ENCODE measurements at places on chromosomes 3 and 15.

DNA sequence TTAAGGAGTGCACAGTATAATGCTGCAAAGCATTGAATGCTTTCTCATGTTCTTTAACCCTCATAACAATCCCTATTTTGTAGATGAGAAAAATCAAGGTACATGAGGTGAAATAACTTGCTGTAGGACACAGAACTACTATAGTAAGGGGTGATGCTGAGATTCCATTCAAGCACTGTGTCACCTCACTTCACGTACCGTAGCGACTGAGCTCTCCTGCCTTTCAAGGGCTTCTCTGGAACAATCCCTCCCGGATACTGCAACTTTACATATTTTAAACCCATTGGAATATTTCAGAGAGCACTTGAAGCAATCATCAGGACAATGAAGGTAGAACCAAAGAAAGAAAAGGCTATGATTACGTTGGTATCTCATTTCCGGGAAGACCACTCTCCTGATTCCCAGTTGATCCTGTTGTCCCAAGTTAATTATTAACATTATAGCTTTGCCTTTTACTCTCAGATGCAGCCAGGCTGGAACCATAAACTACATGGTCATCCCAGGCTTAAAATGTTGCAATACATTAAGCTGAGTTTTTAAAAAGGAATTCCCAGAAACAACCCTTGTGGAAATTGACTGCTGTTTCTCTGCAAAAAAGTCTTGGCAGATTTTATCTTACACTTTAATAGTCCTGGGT lies 252.2 kb upstream of the IGF1R start:
- DNase-seq: no peak

- DNase-seq: no peak
Measured at GRCh38 chr15:44811337-44811736, 75.0 kb downstream of the TRIM69 start.

DNA sequence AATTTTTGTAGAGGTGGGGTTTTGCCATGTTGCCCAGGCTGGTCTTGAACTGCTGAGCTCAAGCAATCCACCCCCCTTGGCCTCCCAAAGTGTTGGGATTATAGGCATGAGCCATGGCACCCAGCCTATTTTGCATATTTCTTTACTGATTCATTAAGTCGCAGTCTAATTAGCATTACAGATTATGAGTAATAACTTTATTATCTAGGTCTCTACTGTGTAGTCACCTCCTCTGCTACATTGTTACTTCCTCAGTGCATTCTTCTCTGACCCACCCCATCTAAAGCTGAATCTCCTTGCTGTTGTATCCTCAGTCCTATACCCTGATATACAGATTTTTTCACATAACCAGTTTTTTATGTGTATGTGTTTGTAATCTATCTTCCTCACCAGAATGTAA lies 61.7 kb downstream of the TFDP2 start:
- DNase-seq: peak; percentile 8

GRCh38 chr3:46266598-46266997 lies 24.3 kb downstream of the CCR3 start:
- no peak for DNase-seq

- no peak for DNase-seq
Measured at GRCh38 chr3:157300094-157300493, 136.6 kb upstream of the PTX3 start.

GRCh38 chr3:141849056-141849815 lies 27.2 kb upstream of the ATP1B3 start:
- DNase-seq: no peak

- DNase-seq: no peak
Measured at GRCh38 chr3:40312661-40313226, 3.2 kb downstream of the EIF1B start.

GRCh38 chr3:138033202-138033691 lies 23.3 kb downstream of the CLDN18 start:
- no peak for DNase-seq

GRCh38 chr3:108106031-108106430 lies 15.2 kb upstream of the CD47 start:
- no peak for DNase-seq

DNA sequence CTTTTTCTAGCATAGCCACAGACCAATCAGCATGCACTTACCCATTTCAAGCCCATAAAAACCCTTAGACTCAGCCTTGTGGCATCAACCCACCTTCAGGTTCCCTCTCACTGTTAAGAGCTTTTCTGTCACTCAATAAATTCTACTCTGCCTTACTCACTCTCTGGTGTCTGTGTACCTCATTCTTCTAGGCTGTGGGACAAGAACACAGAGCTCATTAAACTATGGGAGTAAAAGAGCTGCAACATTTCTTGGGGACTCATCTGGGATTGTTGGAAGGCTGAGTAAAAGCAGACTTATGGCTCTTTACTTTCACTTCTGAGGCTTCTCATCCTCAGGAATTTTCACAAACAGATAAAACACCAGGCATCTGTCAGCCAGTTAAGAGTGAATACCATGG lies 879.3 kb downstream of the ROBO2 start:
- no peak for DNase-seq

DNA sequence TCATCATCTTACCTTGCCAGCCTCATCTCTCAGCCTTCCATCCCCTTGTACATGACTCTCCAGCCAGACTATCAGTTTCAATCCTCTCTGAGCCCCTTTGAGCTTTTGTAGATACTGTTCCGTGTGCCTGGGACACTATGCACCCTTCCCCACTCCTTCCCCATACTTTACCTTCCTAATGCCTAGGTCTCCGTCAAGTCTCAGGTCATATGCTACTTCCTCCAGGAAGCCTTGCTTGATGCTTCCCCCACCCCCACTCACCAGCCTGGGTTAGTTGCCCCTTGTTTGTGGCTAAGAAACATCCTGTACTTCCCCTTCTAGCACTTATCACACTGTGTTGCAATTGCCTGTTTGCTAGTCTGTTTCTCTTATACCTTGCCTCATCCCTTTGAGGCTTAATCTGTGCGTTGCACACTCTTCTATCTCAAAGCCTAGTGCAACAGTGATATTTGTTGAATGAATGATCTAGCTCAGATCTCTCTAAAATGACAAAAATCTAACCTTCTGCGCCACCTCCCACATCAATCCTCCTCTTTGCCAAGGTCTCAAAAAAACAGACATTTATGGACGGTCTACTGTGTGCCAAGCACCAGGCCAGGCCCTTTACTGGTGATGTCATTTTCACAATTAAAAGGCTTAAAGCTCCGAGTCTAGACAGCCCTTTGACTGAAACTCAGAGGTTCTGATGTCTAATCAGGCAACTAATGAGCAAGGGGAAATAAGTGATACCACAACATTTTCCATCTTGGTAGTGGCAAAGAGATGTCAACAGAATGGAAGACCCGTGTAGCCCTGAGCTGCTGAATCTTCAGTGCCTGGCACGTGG lies 6.5 kb upstream of the USP3 start:
- no peak for DNase-seq

GRCh38 chr15:90799639-90800170 lies 68.7 kb upstream of the FURIN start:
- DNase-seq: no peak

- no peak for DNase-seq
Measured at GRCh38 chr15:27414168-27414870, 443.3 kb downstream of the GABRG3 start.

- peak; percentile 55 for DNase-seq
Measured at GRCh38 chr15:42494998-42495360, 455 bp upstream of the SNAP23 start.

- DNase-seq: no peak
Measured at GRCh38 chr15:68407886-68408881, 23.8 kb downstream of the ITGA11 start.

DNA sequence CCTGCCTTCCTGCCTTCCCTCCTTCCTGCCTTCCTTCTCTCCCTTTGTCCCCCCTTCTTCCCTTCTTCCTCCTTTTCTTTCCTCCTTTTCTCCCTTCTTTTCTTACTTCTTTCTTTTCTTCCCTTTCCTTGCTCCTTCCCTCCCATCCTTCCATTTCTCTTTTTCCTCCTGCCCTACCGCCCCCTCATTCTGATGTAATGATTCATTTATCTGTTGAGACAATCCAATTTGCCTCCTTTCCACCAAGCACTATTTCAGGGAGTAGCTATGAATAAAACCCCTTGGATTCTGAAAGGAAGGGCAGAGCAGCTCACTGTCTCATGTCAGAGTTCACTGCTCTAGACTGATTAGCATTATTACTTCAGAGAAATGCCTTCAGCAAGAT lies 462.6 kb downstream of the PDCD6IP start:
- peak; percentile 9 for DNase-seq

DNA sequence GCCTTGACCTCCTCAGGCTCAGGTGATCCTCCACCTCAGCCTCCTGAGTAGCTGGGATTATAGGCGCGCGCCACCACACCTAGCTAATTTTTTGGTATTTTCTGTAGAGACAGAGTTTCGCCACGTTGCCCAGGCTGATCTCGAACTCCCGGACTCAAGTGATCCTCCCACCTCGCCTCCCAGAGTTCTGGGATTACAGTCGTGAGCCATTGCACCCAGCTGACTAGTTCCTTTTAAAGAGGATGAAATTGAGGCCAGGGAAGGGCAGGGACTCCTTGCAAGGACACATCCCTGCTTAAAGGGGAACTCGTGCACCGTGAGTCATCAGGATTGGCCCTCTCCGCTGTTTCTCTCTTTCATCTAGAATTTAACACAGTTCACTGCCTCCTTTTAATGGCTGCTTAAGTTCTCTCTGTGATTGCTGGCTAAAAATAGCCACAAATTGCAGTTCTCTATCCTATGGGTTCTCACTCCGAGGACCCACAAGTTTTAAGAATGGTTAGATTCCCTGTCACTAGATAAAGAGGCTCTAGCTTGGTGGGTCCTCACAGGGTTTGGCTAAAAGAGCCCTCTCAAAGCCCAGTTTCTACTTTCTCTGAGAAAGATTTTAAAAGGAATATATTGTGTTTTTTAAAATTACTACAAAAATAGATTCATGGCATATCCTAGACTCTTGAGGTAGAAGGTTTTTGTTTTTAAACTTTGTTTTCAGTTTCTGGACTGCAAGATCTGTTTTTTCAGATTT lies 1.4 kb downstream of the CRTAP start:
- DNase-seq: peak; percentile 59

DNA sequence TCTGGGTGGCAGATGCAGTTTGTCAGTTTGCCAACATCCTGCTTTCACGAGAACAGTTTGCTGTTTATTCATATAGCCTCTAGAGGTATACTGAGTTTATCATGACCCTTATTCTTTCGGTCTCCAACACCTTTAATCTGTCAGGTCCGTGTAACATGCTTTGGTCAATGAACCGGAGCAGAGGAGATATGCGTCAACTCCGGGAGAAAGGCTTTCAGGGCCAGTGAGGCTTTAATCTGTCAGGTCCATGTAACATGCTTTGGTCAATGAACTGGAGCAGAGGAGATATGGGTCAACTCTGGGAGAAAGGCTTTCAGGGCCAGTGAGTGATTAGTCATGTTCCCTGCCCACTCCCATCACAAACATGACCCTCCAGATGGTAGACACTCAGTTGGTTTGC lies 16.9 kb upstream of the GPD1L start:
- no peak for DNase-seq

DNA sequence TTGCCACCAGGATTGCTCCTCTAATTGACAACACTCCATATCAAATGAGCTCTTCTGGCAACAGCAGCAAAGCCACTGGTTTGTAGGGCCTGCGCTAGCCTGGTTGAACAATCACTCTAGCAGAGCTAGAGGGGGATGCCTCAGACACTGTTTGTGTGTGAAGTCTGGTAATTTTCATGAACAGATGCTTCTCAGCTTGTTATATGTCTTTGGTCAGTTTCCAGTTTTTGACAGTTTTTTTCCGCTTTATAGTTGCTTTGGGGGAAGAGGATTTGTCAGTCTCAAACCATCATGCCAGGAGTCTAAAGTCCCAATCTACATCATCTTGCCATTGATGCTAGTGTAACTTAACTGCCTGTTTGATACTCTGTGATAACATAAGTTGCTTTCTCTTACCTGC lies 136.0 kb downstream of the HCN4 start:
- no peak for DNase-seq

DNA sequence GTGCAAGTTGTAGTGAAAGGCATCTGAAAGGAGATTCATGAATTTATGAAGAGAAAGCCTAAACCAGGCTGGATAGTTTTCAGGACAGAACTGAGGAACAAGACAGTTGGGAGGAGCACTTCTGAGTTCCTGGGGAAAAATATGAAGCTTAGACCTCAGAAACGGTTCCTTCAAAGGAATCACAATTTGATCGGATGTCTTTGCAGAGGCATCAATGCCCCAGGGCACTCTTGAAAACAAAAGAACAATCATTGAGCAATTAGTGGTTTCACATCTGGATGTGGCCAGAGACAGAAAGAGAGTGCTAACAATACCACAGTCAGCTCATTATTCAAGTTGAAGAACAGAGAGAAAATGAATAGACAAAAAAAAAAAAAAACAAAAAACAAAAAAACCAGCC lies 86.2 kb downstream of the KLF13 start:
- no peak for DNase-seq

DNA sequence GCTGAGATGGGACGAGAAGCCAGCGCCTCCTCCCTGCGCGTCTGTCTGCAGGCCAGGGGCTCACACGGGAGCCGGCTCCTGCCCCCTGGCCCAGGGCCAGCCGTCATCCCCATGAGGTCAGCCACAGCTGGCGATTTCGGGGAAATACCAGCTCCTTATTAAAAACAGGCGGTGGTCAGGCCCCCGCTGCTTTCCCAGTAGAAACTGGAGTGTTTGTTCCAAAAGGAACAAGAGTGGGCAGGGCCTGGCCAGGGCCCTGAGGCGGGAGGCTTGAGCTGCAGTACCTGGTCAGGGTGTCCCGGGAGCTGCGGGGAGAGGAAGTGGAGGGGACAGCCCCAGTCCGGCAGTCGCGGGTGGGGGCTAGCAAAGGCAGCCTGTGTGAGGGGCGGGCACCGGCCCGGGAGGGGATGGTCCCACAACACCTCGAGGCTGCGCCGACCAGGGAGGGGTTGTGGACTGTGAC lies 17.8 kb downstream of the MYL3 start:
- peak; percentile 50 for DNase-seq

- no peak for DNase-seq
Measured at GRCh38 chr3:100319951-100320350, 14.6 kb upstream of the NIT2 start.

GRCh38 chr3:163951397-163951987 lies 1126.8 kb downstream of the SI start:
- no peak for DNase-seq

DNA sequence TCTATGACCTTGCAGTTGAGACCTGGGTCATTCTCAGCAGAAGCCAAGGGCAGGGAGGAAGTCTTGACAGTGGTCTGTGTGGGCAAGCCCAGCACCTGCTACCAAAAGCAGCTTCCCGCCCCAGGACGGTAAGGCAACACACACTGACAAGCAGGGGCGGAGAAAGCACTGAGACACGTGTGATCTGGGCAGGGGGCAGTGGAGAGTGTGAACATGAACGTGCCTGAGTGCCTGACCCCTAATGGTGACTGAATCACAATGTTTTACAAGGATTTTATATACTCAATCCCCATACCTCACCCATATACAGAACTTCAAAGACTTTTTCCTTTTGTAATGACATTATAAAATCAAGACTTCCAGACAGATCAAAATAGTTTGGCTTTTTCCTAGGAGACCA lies 35.2 kb downstream of the ANP32A start:
- no peak for DNase-seq

All from hepatic stellate cell (primary cell).